Upper lobe of left lung (tissue), 6 donors: ENCODE measurements at places on chromosomes 2 and 18. TPM values are rescaled to one million over a fixed set of nuclear protein-coding genes. Genes with fewer than 3 reads are reported as not detected.

TMEM163 gene
- total RNA-seq = 71.6 TPM

SIGLEC15 gene
- 0.59 TPM for total RNA-seq

KIF5C gene
- 1.2 TPM for total RNA-seq

IL36RN gene
- not detected for total RNA-seq

FOXI3 gene
- total RNA-seq = not detected

SERPINB4 gene
- 2.6 TPM for total RNA-seq

PARD6G gene
- total RNA-seq = 6.1 TPM

THSD7B gene
- not detected for total RNA-seq

CTAGE1 gene
- total RNA-seq = not detected

GPR45 gene
- not detected for total RNA-seq

TUBA4B gene
- 3.4 TPM for total RNA-seq

SMIM21 gene
- total RNA-seq = not detected

VIT gene
- total RNA-seq = not detected
